Right cardiac atrium (tissue), 5 donors: ENCODE measurements at places on chromosomes 4 and X. TPM values are rescaled to one million over a fixed set of nuclear protein-coding genes. Genes with fewer than 3 reads are reported as not detected.

HSD17B10 gene
- 113 TPM for total RNA-seq

UGT8 gene
- not detected for total RNA-seq

FAM9B gene
- total RNA-seq: not detected

IL2 gene
- total RNA-seq: not detected

MAGEB18 gene
- not detected for total RNA-seq

DGKK gene
- not detected for total RNA-seq

PHOX2B gene
- not detected for total RNA-seq
